ENCODE measurements at places on chromosomes 13 and 19.

DNA sequence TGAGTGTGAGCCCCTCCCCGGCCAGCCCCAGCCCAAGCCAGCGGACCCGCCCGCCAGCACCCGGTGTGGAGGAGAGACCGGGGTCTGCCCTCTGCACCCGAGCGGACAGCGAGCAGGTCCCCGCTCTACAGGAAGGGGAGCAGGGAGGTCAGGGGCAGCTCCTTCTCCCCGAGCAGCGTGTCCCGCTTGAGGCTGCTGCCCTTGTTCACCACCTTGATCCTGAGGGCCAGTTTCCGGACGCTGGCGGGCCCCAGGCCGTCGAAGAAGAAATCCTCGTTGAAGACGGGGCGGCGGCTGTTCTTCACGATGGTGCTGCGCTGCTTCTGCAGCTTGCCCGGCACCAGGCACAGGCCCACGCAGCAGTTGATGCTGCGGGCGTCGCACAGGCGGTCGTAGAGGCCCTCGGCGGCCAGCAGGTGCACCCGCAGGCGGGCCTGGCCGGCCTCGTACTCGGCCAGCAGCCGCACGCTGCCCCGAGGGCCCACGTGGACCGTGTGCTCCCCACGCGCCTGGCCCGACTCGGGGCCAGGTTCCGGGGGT is 1.9 kb downstream of the C2CD4C start:
- DNase-seq = no peak

- no peak for DNase-seq
Observed at GRCh38 chr13:29484236-29484635, 111.3 kb downstream of the SLC7A1 start.

DNA sequence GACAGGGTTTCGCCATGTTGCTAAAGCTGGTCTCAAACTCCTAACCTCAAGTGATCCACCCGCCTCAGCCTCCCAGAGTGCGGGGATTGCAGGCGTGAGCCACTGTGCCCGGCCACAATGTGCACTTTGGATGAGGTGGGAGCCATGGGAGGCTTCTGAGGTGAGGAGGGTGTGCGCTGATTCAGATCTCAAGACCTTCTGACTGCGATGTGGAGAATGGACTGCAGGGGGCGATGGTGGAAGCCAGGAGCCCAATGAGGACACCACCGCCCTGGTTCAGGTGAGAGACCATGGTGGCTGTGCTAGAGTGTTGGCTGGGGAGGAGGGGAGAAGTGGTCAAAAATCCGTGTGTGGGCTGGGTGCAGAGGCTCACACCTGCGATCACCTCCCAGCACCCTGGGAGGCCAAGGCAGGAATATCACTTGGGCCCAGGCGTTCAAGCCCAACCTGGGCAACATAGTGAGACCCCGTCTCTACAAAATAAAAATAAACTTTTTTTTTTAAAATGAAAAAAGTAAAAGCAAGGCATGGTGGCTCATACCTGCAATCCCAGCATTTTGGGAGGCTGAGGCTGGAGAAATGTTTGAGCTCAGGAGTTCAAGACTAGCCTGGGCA is 5.6 kb downstream of the INAFM1 start:
- no peak for DNase-seq

DNA sequence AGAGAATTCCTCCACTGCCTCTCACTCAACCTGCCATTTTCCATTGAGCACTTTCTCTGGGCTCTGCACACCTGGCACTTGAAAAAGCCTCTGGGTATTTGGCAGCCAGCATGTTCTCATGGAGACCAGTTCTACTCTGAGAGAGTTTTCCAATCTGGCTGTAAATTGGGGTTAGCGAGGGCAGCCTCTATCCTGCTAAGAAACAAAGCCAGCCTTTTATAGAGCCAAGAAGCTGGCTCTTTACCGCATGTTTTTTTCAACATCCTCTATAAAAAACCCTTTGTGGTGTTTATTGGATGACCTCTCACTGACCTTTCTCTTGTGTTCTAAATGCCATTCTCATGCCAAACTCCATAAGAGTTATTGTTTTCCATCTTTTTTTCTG is 52.6 kb upstream of the RCBTB2 start:
- DNase-seq = no peak

GRCh38 chr19:23823952-23824389 is 65.3 kb upstream of the ZNF681 start:
- DNase-seq = no peak

All from Panc1 (cell line).